T-helper 1 cell treated with Interleukin-12 subunit alpha and Interleukin-12 subunit beta and Interleukin-4 antibody, amounts not matched to agents 30 ng/mL and 1 ng/mL, for 36 hours (primary cell): ENCODE measurements at places on chromosomes 4 and X. TPM values are rescaled to one million over a fixed set of nuclear protein-coding genes. Genes with fewer than 3 reads are reported as not detected.

The PLAC8 gene
- 200 TPM in 2 replicates for total RNA-seq

The BGN gene
- not detected in 2 replicates for total RNA-seq

The ZDHHC15 gene
- total RNA-seq = not detected in 2 replicates

The CYTL1 gene
- not detected in 2 replicates for total RNA-seq

The PASD1 gene
- not detected in 2 replicates for total RNA-seq

The FAM184B gene
- not detected in 2 replicates for total RNA-seq

The CCKAR gene
- not detected in 2 replicates for total RNA-seq

The DDX53 gene
- not detected in 2 replicates for total RNA-seq

The PPARGC1A gene
- total RNA-seq = not detected in 2 replicates

The NXF2 gene
- not detected in 2 replicates for total RNA-seq

The FGG gene
- total RNA-seq = not detected in 2 replicates

The NMU gene
- not detected in 2 replicates for total RNA-seq

The MAMLD1 gene
- total RNA-seq = 17.9 and 20.7 TPM in 2 replicates

The SPANXN4 gene
- not detected in 2 replicates for total RNA-seq

The ARHGEF38 gene
- total RNA-seq = not detected in 2 replicates

The COL4A6 gene
- not detected in 2 replicates for total RNA-seq

The PABPC4L gene
- not detected in 2 replicates for total RNA-seq

The PITX2 gene
- not detected in 2 replicates for total RNA-seq

The CXCL5 gene
- not detected in 2 replicates for total RNA-seq

The ARHGAP10 gene
- 11.5 and 12.8 TPM in 2 replicates for total RNA-seq

The FAM114A1 gene
- total RNA-seq = 0.71 and 0.86 TPM in 2 replicates

The DIPK2B gene
- total RNA-seq = not detected in 2 replicates

The SLC9B1 gene
- 0.93 and 1.1 TPM in 2 replicates for total RNA-seq

The AWAT2 gene
- total RNA-seq = not detected in 2 replicates

The FAM13A gene
- total RNA-seq = 14.6 and 16.6 TPM in 2 replicates

The SPANXC gene
- total RNA-seq = not detected in 2 replicates

The CSAG1 gene
- not detected in 2 replicates for total RNA-seq

The JAKMIP1 gene
- total RNA-seq = 28.8 and 31.0 TPM in 2 replicates

The AMER1 gene
- 6.5 TPM in 2 replicates for total RNA-seq

The ITGB1BP2 gene
- 5.3 and 6.2 TPM in 2 replicates for total RNA-seq

The RS1 gene
- not detected in 2 replicates for total RNA-seq

The ABLIM2 gene
- total RNA-seq = 0.51 and 0.56 TPM in 2 replicates

The NUDT6 gene
- 7.8 and 8.3 TPM in 2 replicates for total RNA-seq

The TMSB15A gene
- 0.54 TPM in 1 of 2 replicates, not detected in the other for total RNA-seq

The SPON2 gene
- 14.0 and 16.5 TPM in 2 replicates for total RNA-seq

The ART3 gene
- not detected in 2 replicates for total RNA-seq

The POU3F4 gene
- not detected in 2 replicates for total RNA-seq

The CENPVL2 gene
- not detected in 2 replicates for total RNA-seq

The RNF175 gene
- total RNA-seq = not detected in 2 replicates

The RP2 gene
- total RNA-seq = 9.0 and 9.3 TPM in 2 replicates

The MSX1 gene
- total RNA-seq = not detected in 2 replicates

The SPANXN3 gene
- total RNA-seq = not detected in 2 replicates
